Esophagus squamous epithelium (tissue), 5 donors: ENCODE measurements at places on chromosomes 7 and 10. TPM values are rescaled to one million over a fixed set of nuclear protein-coding genes. Genes with fewer than 3 reads are reported as not detected.

NEBL gene
- total RNA-seq, result 66.0 TPM

CYP2C8 gene
- total RNA-seq, result 0.61 TPM

OR2A42 gene
- total RNA-seq, result not detected

TAF3 gene
- total RNA-seq, result 3.6 TPM

FAM24B gene
- total RNA-seq, result not detected

PARP12 gene
- 19.1 TPM for total RNA-seq

GPC2 gene
- 0.57 TPM for total RNA-seq

SAMD9L gene
- 2.8 TPM for total RNA-seq

NUTM2B gene
- total RNA-seq, result 0.70 TPM

TRIM8 gene
- 75.9 TPM for total RNA-seq

CACNA2D1 gene
- 0.30 TPM for total RNA-seq

CRYGN gene
- total RNA-seq, result 0.19 TPM

LRRD1 gene
- total RNA-seq, result not detected

NKX1-2 gene
- total RNA-seq, result 2.3 TPM

BMPER gene
- 0.13 TPM for total RNA-seq

SPDYE2B gene
- total RNA-seq, result not detected

POM121 gene
- 14.3 TPM for total RNA-seq

CYP3A4 gene
- total RNA-seq, result not detected

TFEC gene
- total RNA-seq, result 2.7 TPM

GHRHR gene
- total RNA-seq, result not detected

LRRC18 gene
- total RNA-seq, result 0.19 TPM

CLEC2L gene
- total RNA-seq, result not detected

NPY4R2 gene
- not detected for total RNA-seq

ASAH2 gene
- total RNA-seq, result 0.70 TPM

ZP3 gene
- total RNA-seq, result 7.9 TPM

CRHR2 gene
- 0.09 TPM for total RNA-seq

MBL2 gene
- not detected for total RNA-seq

FGFBP3 gene
- 0.57 TPM for total RNA-seq

GIMAP5 gene
- total RNA-seq, result 0.15 TPM

HTR7 gene
- total RNA-seq, result 0.53 TPM

TEX47 gene
- not detected for total RNA-seq

VWDE gene
- 1.5 TPM for total RNA-seq

PAX4 gene
- not detected for total RNA-seq

GIMAP7 gene
- 0.64 TPM for total RNA-seq

SLC26A4 gene
- total RNA-seq, result 0.13 TPM

TSPAN33 gene
- total RNA-seq, result 4.2 TPM

KCNIP2 gene
- 1.5 TPM for total RNA-seq

FLNC gene
- total RNA-seq, result 27.3 TPM

WNT8B gene
- not detected for total RNA-seq

LLCFC1 gene
- not detected for total RNA-seq

EN2 gene
- under 0.01 TPM for total RNA-seq

RTKN2 gene
- 10.1 TPM for total RNA-seq

GNG11 gene
- total RNA-seq, result 2.2 TPM

GRID2IP gene
- not detected for total RNA-seq

POLR2J2 gene
- total RNA-seq, result 2.1 TPM

GTF2IRD1 gene
- total RNA-seq, result 35.6 TPM

STEAP2 gene
- total RNA-seq, result 9.0 TPM

CCDC172 gene
- total RNA-seq, result not detected

ATOH7 gene
- not detected for total RNA-seq

AGFG2 gene
- 49.2 TPM for total RNA-seq

PKD1L1 gene
- 0.13 TPM for total RNA-seq

HMX3 gene
- total RNA-seq, result not detected
